ENCODE measurements at places on chromosomes 5 and 9. TPM values are rescaled to one million over a fixed set of nuclear protein-coding genes. Genes with fewer than 3 reads are reported as not detected.

GAS1 gene
- total RNA-seq, result 1.6 TPM

SCGB3A2 gene
- total RNA-seq, result not detected

ADAMTS12 gene
- total RNA-seq, result 3.2 TPM

FAM120AOS gene
- 27.4 TPM for total RNA-seq

SLC45A2 gene
- total RNA-seq, result under 0.01 TPM

PCDHA10 gene
- under 0.01 TPM for total RNA-seq

DMRT2 gene
- total RNA-seq, result not detected

SH3RF2 gene
- 0.22 TPM for total RNA-seq

WDR38 gene
- not detected for total RNA-seq

FYB1 gene
- not detected for total RNA-seq

CMYA5 gene
- total RNA-seq, result under 0.01 TPM

CFAP77 gene
- total RNA-seq, result not detected

AGXT2 gene
- not detected for total RNA-seq

CDKN2B gene
- total RNA-seq, result 1.4 TPM

TSSK1B gene
- not detected for total RNA-seq

SUB1 gene
- 62.7 TPM for total RNA-seq

F2R gene
- total RNA-seq, result 59.3 TPM

PTPA gene
- 94.8 TPM for total RNA-seq

NKD2 gene
- total RNA-seq, result 0.22 TPM

PGM5 gene
- total RNA-seq, result 27.5 TPM

SV2C gene
- not detected for total RNA-seq

DCAF12 gene
- total RNA-seq, result 18.8 TPM

PCA3 gene
- 0.20 TPM for total RNA-seq

QRFP gene
- not detected for total RNA-seq

IFNA21 gene
- not detected for total RNA-seq

PRDM9 gene
- total RNA-seq, result not detected

FBP2 gene
- total RNA-seq, result not detected

SPATA31D4 gene
- total RNA-seq, result not detected

NDST1 gene
- total RNA-seq, result 27.5 TPM

CYLC2 gene
- total RNA-seq, result not detected

MARCHF3 gene
- 107 TPM for total RNA-seq

ECM2 gene
- total RNA-seq, result not detected

CDH12 gene
- not detected for total RNA-seq

AHRR gene
- 1.4 TPM for total RNA-seq

BTNL3 gene
- total RNA-seq, result not detected

FGFR4 gene
- total RNA-seq, result 0.87 TPM

MAMDC2 gene
- total RNA-seq, result 2.6 TPM

INPP5E gene
- total RNA-seq, result 4.0 TPM

PRSS3 gene
- total RNA-seq, result 2.0 TPM

CTNND2 gene
- total RNA-seq, result not detected

KCNIP1 gene
- 24.4 TPM for total RNA-seq

LHX3 gene
- not detected for total RNA-seq

TAF11L5 gene
- total RNA-seq, result not detected

FBXO4 gene
- 7.2 TPM for total RNA-seq

CNTLN gene
- total RNA-seq, result 6.2 TPM

IFNA2 gene
- total RNA-seq, result not detected

CCDC187 gene
- not detected for total RNA-seq

SPINK4 gene
- not detected for total RNA-seq

FREM1 gene
- total RNA-seq, result not detected

CCNI2 gene
- total RNA-seq, result not detected

FAM153A gene
- total RNA-seq, result not detected

SPARC gene
- total RNA-seq, result 92.5 TPM

BSPRY gene
- total RNA-seq, result not detected

TAF1L gene
- under 0.01 TPM for total RNA-seq

CCL27 gene
- not detected for total RNA-seq

CLTA gene
- total RNA-seq, result 221 TPM

CDC26 gene
- total RNA-seq, result 33.7 TPM
